HepG2 (cell line): ENCODE measurements at places on chromosomes 16 and 17. TPM values are rescaled to one million over a fixed set of nuclear protein-coding genes. Genes with fewer than 3 reads are reported as not detected.

DNA sequence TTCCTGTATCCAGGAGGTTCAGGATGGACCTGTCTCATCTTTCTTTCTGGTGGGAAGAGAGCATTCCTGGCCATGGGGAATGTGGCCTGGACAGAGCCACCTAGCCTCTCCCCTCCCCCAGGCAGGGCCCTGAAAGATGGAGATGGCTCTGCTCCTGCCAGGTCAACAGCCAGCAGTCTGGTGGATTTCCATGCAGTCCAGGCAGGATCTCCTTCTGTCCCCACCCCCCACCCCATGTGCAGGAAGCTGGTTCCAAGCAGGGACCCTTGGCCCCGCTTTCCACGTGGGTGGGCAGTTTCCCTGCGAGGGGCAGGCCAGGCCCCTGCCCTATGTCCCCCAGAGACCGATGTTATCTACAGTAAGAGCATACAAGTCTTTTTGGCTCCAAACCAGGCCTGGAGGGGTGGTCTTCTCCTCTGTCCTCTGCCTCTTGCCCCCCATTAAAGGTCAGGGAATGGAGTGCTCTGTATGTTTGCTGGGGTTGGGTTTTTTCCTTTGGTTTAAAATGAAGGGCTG lies 240.5 kb downstream of the SEC14L1 start:
- no peak overlapping the region for H3K4me3 ChIP-seq
- H3K27me3 ChIP-seq, result no peaks in the 10 kb centered on the region
- H3K4me1 ChIP-seq, result peaks cover 99% of the 10 kb centered on the region
- H3K27ac ChIP-seq, result no peak overlapping the region

SLC5A10 gene
- 0.05 and 0.07 TPM in 2 replicates for polyA plus RNA-seq

ANKFN1 gene
- polyA plus RNA-seq, result 0.04 TPM in 1 of 2 replicates, not detected in the other

GRCh38 chr16:8380311-8380710 lies 210.0 kb downstream of the TMEM114 start:
- no peak overlapping the region for H3K27ac ChIP-seq
- no peaks in the 10 kb centered on the region for H3K36me3 ChIP-seq
- H3K4me1 ChIP-seq, result no peaks in the 10 kb centered on the region
- no peak overlapping the region for H3K4me3 ChIP-seq
- no peaks in the 10 kb centered on the region for H3K27me3 ChIP-seq

GRCh38 chr17:3954086-3954485 lies 10.2 kb downstream of the ATP2A3 start:
- peaks cover 15% of the 10 kb centered on the region for H3K4me1 ChIP-seq
- H3K4me3 ChIP-seq, result no peak overlapping the region
- DNase-seq, result no peak
- H3K27ac ChIP-seq, result no peak overlapping the region
- peaks cover 30% of the 10 kb centered on the region; the same call in 2 of the 3 replicates for H3K27me3 ChIP-seq

- DNase-seq, result no peak
- no peaks in the 10 kb centered on the region for H3K36me3 ChIP-seq
- H3K4me3 ChIP-seq, result no peak overlapping the region
- H3K27me3 ChIP-seq, result peaks cover 3% of the 10 kb centered on the region; the same call in 1 of the 3 replicates
Observed at GRCh38 chr16:56140645-56141044, 50.6 kb upstream of the GNAO1 start.
